ENCODE measurements at places on chromosomes 4 and X.

DNA sequence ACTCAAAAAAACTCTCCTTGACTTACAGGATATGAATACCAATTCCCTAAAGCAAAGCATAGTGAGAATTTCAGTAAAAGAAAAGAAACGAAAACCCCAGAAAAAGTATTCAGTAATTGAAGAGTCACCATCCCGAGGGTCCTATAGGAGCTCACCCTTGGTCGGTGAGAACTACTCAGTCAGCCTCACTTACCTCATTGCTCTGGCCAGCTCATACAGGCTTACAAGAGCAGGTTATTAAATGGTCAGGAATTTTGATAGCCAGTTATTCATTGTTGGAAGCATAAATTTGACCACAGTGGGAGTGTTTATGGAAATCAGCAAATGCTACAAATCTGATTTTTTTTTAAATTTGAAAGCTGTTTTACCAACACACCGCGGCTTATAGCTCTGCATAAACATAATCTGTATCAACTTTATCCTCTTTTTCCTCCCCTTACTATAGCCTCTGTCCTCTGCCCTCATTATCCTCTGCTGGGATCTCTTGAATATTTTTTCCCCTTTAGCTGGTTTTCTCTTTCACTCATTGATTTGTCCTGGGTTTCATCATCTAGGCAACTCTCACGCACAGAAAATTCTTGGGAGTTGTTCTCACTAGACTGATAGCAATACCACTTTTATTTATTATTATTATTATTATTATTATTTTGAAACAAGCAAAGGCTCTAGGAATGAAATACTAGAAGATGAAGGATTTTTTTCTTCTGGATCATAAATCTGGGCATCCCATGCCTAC is 11.0 kb upstream of the CXCL2 start:
- no peak for DNase-seq

- DNase-seq, result peak; percentile 36
Observed at GRCh38 chr4:151678048-151678872, 82.5 kb downstream of the GATB start.

DNA sequence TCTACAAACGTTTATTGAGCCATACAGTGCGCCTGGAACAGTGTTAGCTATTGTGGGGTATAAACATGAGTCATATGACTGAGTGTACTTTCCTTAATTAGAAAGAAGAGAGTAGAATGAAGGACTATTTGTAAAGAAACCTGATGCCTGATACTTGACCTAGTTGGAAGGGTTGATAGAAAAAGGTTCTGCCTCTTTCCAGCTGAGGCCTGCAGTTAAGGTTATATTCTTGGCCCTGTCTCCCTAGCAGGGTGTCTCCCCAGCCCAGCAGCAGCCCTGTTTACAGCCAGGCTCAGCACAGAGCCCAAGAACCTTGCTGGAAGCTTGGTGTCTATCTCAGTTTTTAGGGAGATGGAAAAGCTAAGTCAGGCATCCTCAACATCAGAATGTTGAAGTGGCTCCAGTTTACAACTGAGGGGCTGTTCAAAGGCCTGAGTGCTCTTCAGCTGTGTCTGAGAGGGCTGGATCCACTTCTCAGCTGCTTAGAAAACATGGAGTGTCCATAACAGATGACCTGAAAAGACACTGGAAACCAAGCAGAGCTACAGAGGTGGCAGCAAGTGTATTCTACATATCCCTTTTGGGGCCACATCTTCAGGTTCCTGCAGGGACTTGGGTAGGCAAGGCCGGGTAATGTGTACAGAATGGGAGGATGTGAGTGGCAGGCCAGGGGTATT is 21.6 kb downstream of the NYX start:
- no peak for DNase-seq

DNA sequence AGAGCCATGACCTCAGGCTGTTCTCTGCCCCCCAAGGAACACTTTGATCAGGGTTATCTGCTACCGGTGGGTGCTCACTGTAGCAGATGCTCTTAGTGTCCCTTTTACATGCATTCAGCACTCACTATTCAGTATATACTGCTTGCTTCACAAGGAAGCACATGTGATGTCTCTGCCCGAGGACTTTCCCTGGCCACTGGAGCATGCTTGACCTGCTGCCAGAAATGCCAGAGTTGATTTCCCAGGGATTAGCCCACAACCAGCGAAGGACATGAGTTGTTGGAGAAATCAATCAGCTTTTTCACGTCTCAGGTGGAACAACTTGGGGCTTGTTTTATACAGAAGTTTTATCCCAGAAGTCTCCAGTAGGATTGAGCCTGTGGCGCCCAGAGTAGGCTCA is 51.2 kb upstream of the RPS6KA3 start:
- DNase-seq, result no peak

- DNase-seq, result peak; percentile 0
Observed at GRCh38 chr4:87679449-87680169, 29.5 kb downstream of the DMP1 start.

DNA sequence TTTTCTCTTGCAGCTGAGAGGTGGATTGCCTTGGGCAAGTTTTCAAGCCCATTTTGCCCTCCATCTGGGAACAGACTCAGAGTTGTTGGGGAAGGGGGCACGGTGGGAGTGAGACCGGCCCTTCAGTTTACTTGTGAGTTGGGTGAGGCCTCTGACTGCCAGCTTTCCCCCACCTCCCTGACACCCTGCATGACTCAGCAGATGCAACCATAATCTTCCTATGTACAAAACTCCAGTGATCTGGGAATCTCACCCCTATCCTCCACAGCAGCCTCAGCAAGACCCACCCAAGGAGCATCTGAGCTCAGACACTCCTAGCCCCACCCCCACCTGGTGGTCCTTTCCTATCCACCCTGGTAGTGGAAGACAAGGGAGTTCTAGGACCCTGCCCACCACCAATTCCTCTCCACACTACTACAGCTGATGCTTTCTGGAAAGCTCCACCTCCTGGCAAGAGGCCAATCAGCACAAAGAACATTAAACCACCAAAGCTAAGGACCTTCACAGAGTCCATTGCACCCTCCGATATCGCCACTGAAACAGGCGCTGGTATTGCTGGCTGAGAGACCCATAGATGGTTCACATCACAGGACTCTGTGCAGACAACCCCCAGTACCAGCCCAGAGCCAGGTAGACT is 99.4 kb upstream of the STK26 start:
- no peak for DNase-seq

DNA sequence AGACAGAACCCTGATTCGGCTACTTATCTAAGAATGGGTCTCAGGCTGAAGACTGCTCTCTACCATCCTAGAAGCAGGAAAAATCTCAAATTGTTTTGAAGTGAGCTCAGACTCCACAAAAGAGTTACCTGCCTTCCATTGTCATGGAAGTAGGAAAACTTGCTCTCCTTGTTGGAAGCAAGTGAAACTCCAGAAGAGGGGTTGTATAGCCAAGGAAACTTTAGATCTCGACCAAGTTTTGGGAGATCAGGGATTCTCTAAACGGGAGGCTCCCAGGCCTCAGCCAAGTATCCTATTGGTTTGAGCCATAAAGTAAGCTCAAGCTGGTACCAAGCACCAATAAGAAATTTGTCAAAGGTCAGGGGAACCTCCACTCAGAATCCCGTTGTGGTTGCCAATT is 9.2 kb upstream of the FHDC1 start:
- no peak for DNase-seq

- DNase-seq, result no peak
Observed at GRCh38 chr4:110853242-110853641, 230.4 kb upstream of the PITX2 start.

DNA sequence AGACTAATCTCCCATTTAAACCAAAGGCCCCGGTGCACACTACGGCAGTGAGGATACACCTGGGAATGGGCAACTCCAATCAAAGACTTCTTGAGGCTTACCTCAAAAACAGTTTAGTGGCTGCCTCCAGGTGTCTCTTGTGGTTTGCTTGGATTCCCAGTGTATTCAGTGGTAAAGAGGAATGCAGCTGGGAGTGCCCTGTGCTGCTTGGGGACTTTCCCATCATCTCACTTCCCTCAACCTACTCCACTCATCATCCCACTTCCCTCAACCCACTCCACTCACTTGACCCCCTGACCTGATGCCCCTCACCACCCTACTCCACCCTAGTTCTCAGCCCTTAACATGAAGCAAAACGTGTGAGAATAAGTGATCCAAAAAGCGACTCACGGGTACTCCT is 177.3 kb upstream of the ETNPPL start:
- DNase-seq, result no peak

DNA sequence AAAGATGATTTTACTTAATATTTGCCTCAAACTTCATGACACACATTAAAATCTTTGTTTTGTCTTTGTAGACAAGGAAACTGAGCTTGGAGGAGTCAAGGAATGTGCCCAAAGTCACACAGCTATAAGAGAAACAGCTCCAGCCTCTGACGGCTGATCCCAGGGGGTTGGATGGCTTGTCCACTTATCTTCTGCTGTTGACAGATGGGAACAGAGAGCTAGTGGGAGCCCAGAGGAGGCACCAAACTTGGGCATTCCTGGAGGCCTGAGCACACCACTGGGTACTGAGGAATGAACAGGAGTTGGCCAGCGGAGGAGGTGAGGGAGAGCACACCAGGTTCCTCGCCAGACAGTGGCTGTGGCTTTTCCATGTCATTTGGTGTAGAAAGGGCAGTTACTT is 56.4 kb upstream of the GPR78 start:
- DNase-seq, result no peak

DNA sequence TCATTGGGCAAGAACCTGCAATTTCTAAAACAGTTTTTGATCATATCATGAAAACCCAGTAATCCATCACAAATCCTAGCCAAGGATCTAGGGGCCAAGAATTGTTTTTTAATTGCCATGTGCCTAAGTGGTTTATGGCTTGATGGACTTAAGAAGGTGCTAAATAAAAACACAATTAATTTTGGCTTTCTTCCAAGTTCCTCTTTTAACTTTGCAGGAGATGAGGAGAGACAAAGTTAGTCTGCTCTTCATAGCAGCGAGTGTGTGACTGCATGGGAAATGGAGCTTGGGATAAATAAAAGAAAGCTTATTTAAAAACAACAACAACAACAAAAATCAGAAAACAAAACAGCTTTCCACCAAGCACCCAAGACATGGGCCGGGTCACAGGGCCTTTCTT is 41.4 kb downstream of the ARHGEF9 start:
- DNase-seq, result no peak

DNA sequence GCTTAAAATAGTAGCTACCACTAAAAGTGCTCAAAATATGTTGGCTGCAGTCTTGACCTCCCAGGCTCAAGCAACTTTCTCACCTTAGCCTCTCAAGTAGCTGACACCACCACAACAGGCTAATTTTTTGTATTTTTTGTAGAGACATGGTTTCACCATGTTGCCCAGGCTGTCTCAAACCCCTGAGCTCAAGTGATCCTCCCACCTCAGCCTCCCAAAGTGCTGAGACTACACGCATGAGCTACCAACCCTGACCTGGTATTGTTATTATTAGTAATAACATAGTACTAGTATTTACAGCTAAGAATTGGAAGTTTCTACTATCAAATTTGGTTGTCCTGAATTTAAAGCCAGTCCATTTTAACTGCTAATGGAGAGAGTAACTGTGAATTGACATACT is 18.0 kb downstream of the STAP1 start:
- no peak for DNase-seq

- DNase-seq, result no peak
Observed at GRCh38 chrX:141791856-141792255, 46.3 kb upstream of the MAGEC3 start.

DNA sequence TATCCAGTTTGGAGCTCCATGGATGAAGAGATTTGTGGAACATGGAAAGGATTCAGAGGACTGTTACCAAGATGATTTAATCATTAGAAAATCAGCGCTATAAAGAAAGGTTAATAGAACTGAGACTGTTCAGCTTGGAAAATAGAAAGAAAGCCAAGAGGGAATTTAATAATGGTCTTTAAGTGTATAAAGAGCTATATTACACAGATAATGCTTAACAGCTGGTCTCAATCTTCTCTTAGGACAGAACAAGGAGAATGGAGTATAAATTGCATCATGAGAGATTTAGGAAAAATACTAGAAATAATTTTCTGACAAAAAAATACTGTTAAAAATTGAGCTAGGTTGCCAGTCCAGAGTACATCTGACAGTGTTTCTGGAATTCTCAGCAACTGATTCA is 91.3 kb upstream of the MAGEC2 start:
- DNase-seq, result no peak

GRCh38 chr4:152073351-152074087 is 312.7 kb upstream of the GATB start:
- DNase-seq, result no peak

DNA sequence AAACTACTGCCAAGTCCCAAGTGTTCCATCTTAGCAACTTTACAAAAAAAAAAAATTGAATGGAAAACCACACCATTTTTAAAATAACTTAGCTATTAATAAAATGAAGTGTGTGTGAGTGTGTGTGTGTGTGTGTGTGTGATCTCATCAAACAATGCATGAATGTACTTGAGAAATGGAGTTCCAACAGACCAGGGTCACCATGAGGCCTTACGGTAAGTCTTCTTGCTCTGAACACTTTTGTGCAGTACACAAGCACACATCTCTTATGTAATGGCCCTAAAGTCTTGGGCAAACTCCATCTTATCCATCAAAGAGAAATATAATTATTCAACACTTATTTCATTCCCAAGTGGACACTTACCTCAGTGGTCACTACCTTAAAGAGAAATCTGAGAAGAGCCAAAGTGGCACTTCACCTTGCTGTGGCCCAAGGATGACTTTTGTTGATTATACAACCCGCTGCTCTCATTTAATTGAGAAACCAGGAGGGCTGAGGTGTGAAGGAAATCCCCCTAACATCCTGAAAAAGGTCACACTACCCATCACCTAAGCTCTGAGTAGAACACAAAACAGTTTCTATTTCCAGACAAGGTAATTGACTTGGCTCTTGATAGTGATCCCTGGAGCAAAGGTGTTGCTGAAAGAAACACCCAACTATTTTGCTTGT is 96.5 kb upstream of the PRDX4 start:
- no peak for DNase-seq

DNA sequence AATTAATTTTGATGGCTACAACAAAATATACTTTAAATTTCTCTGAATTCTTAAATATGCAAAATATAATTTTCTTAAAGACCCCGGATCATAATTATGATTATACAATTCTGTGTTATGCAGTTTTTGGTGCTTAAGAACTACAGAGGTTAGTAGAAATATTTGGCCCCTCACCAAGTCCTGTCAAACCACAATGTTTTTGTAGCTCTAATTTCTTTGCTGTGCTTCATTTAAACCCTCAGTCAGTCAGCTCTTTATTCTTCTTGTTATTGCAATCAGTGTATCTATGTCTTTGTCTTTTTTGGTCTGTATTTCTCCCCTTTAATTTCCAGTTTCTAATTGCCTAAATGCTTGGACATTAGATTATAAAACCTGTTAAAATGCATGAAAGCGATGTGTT is 186.1 kb downstream of the CAMK2D start:
- DNase-seq, result no peak

DNA sequence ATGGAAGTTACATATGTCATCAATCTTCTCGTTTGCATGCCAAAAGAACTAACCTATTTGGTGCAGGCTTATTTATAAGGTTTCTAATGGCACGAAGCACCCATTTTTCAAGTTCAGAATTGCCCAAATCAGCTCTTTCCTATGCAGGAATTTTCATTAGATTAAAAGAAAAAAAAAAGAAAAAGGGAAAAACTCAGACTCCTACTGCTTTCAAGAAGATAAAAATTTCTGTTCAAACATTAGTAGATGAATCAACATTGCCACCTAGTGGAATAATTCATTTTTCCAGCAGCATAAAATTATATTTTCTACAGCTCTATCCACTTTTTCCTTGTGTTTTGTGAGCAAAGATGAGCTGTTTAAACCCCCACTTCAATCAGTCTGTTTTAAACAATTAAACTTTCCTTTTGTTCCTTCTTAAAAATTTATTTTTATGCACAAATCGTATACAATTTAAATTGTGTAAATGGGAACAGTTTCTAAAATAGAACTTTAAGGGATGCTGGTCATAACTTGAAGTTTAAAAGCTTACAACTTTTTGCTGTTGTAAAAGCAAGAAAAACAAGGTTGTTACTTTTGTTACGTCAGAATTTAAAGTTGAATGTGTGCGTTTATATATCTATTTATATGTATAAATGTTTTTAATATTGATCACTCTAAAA is 309.9 kb downstream of the ARAP2 start:
- DNase-seq, result peak; percentile 8
